Thyroid gland (tissue), 4 donors: ENCODE measurements at places on chromosomes 1 and 21. TPM values are rescaled to one million over a fixed set of nuclear protein-coding genes. Genes with fewer than 3 reads are reported as not detected.

KRTAP20-2 gene
- not detected for total RNA-seq

BCAN gene
- 0.54 TPM for total RNA-seq

FRRS1 gene
- 11.0 TPM for total RNA-seq

GRCh38 chr1:112700290-112701226 is 6.4 kb downstream of the RHOC start:
- H3K36me3 ChIP-seq, result peaks cover 11% of the 10 kb centered on the region
- DNase-seq, result peak; percentile 92
- peak overlapping the region; percentile 79 for H3K27ac ChIP-seq
- peaks cover 26% of the 10 kb centered on the region for H3K4me1 ChIP-seq
- H3K4me3 ChIP-seq, result no peak overlapping the region
- H3K27me3 ChIP-seq, result no peaks in the 10 kb centered on the region

GRCh38 chr21:45450423-45451090 is 45.6 kb downstream of the COL18A1 start:
- peaks cover 8% of the 10 kb centered on the region for H3K4me1 ChIP-seq
- H3K4me3 ChIP-seq, result no peak overlapping the region
- H3K36me3 ChIP-seq, result no peaks in the 10 kb centered on the region
- H3K27ac ChIP-seq, result no peak overlapping the region
- no peaks in the 10 kb centered on the region for H3K27me3 ChIP-seq
- no peak for DNase-seq
